ENCODE measurements at places on chromosomes 7 and 10.

DNA sequence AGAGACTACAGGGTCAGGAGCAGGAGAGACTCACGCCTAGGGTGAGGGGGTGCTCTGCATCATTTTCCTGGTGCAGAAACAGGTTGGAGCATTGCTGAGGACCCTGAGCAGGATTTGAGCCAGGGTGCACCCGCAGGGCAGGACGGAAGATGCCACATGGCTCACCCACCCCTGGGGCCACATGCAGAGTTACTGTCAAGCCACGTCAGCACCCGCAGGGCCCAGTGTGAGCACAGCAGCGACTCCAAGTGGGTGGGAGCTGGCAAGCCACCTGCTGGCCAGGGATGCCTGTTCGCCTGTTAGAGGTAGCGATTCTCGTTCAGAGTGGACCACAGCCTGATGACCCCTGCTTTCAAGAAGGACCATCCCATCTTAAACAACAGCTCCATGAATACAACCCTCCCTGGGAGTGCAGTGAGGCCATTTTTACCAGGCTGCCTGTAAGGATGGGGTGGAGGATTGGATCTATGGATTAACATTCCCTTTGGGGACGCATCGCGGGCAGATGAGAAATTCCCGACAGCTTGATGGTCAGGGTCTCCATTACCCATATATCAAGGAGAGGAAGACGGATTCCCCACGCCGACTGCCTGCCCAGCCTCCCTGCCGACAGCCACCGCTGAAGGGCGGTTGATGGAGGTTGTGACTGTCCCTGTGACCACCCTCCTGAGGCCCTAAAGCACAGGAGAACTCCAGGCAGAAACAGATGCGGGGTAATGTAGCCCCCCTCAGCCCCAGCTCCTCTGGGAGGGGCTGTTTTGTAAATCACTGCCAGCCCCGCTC, 101.1 kb upstream of the RET start:
- no peak for DNase-seq

GRCh38 chr10:123633106-123633505, 33.0 kb upstream of the GPR26 start:
- DNase-seq = no peak

- no peak for DNase-seq
Observed at GRCh38 chr10:88944813-88945212, 7.8 kb downstream of the ACTA2 start.

GRCh38 chr7:102431617-102432298, 1.6 kb upstream of the ORAI2 start:
- DNase-seq = peak; percentile 83

GRCh38 chr7:47932016-47932415, 16.2 kb downstream of the PKD1L1 start:
- DNase-seq = no peak

GRCh38 chr10:63689768-63690167, 168.6 kb downstream of the REEP3 start:
- DNase-seq = no peak

- no peak for DNase-seq
Observed at GRCh38 chr7:66415659-66416265, 210.6 kb downstream of the TPST1 start.

DNA sequence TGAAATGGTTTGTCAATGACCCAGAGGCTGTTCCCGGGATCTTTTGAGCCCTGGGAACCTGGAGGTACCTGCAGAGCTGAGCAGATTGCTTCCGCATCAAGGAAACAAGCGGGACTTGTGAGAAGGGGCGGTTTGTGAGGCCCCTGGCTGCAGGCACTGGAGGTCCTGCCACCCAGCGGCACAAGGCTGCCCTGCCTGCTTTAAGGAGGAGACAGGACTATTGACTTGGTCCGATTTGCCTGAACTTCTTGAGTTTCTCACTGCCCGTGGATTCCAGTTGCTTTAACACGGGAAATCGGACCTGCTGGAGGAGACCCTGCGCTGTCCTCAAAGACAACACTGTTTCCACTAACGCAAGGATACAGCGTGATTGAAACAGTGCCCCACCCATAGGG, 130.1 kb downstream of the DNAJB6 start:
- DNase-seq = no peak

- no peak for DNase-seq
Observed at GRCh38 chr7:157964016-157964415, 623.6 kb downstream of the PTPRN2 start.

GRCh38 chr7:127968547-127968946, 62.7 kb downstream of the LRRC4 start:
- no peak for DNase-seq

Data from CD4-positive, alpha-beta T cell treated with Interleukin-12 subunit alpha and Interleukin-12 subunit beta, for 1 hour (primary cell).